ENCODE measurements at places on chromosomes 12 and 14. TPM values are rescaled to one million over a fixed set of nuclear protein-coding genes. Genes with fewer than 3 reads are reported as not detected.

TBX3 gene
- 89.4 TPM for total RNA-seq

ANG gene
- total RNA-seq: 6.6 TPM

ZFHX2 gene
- total RNA-seq: 1.4 TPM

TSPAN19 gene
- not detected for total RNA-seq

TSHR gene
- not detected for total RNA-seq

CAPZA3 gene
- total RNA-seq: not detected

SLC25A21 gene
- 0.87 TPM for total RNA-seq

OR2AP1 gene
- not detected for total RNA-seq

PPP1R36 gene
- total RNA-seq: 0.26 TPM

FOXN4 gene
- not detected for total RNA-seq

DIABLO gene
- total RNA-seq: 112 TPM

KRT4 gene
- 20.7 TPM for total RNA-seq

JPH4 gene
- total RNA-seq: not detected

DNA sequence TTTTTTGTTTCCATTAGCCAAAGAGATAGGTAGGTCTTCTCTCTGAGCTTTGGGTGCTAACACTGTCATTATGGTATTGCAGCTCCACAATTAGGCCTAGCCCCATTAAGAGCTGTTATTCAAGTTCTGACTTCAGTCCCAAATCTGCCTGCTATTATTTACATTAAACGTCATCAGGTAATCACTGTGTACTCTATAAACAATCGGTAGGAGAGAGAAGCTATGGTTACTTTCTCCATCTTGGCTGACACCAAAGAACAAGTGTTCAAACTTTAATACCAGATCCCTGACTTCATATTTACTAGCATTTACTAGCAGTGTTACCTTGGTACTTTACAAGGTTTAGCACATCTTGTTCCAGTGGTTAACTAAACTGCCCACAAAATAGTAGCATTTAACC, 305.1 kb upstream of the GARIN2 start:
- DNase-seq: peak; percentile 47

DNA sequence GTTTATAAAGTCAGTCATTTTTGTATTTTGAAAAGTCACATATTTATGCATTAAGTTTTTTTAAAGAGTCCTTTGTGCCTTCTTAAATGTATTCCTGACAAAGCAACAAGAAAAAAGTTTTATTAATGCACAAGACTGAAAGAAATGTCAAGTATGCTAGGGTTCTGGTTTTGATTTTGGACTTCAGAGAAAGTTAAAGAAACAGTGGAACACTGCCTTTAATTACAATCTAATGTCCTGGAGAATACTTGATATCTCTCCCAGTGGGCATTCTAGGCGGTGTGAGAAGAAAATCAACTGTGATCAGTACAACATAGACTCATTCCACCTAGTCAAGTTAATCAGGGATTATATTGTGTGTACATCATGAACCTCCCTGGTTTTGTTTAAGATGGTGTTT, 49.9 kb downstream of the PRICKLE1 start:
- DNase-seq: no peak

DNA sequence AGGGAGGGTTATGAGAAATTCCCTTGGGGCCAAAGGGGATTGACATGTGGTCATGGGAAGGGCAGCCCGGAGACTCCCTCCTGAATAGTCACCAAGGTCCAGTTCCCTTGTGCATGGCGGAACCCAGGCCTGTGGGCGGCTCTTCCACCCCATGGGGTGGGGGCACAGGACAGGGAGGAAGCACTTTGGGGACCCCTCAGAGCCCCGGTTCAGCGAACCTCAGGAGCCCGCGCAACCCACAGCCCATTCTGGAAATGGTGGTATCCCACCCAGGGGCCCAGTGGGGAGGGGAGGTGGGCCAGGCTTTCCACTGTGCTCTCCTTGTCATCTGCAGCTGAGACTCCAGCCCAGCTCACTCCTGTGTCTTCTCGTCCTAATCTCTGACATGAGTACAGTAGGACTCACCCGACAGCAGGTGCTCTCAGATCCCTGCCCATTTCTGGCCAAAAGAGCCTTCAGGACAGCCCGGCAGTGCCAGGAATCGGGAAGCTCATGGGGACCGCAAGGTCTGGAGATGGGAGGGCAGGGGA, 255.2 kb upstream of the SFSWAP start:
- DNase-seq: no peak

DNA sequence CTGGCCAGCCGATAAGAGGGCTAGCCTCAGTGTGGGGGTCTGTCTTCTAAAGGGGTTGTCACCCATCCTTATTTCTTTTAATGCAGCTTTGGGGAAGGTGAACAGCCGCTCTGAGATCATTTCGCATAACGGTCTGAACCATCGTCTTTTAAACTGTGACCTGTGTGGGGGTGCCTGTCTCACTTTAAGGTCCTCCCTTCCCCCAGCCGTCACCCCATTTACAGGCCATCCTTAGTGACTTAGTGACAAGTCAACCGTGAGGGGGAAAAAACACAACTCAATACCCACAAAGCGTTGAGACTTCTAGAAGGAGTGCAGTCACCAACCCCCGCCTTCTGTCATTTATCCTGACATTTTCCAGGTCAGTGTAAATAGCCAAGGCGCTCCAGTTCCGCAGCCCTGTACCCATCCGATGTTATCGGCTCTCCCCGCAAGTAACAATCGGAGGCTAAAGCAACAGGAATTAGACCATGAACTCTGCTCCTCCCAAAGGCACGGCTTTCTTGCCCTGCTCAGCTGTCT, 505 bp upstream of the DENND5B start:
- peak; percentile 3 for DNase-seq

GRCh38 chr14:92353447-92353846, 30.5 kb downstream of the SLC24A4 start:
- no peak for DNase-seq

- no peak for DNase-seq
These were observed 233.3 kb upstream of the DAAM1 start for GRCh38 chr14:58954901-58955861.

- DNase-seq: no peak
These were observed 4.3 kb downstream of the GRIP1 start for GRCh38 chr12:66674495-66675122.

DNA sequence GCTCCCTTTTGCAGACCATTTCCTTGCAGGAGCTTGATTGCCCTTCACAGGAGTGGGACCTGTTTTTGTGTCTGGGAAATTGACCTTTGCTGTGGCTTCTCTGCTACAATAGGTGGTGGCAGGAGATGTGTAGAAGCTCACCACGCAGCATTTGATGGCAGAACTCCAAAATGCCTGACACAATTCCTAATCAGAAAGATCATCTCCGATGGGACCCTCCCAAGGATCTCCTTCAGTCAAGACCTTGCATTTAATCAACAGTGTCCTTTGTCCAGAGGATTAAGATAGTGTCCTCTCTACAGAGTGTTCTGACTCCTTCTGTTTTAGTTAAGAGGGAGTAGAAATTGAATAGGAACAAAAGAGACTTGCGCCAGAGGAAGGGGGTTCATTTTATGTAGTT, 83.6 kb upstream of the DDHD1 start:
- no peak for DNase-seq

DNA sequence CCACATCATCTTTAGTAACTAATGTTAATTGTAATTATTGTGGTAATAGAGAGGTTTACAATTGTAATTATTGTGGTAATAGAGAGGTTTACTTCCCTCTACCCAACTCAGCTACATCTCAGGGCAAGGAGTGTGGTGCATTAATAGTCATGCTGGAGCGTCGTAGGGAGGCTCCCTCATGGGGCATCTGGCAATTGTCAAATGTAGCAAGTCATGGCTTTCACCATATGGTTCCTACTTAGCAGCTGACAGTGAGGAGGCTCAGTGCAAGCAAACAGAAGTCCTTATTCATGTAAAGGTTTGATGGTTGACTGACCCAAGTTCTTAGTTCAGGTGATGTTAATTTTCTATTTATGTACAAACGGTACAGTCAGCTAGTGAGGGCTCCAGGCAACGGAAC, 1012.0 kb downstream of the FLRT2 start:
- no peak for DNase-seq

GRCh38 chr12:31246470-31246850, 79.5 kb downstream of the SINHCAF start:
- DNase-seq: no peak

- no peak for DNase-seq
These were observed 294.1 kb downstream of the DPF3 start for GRCh38 chr14:72599579-72600470.

DNA sequence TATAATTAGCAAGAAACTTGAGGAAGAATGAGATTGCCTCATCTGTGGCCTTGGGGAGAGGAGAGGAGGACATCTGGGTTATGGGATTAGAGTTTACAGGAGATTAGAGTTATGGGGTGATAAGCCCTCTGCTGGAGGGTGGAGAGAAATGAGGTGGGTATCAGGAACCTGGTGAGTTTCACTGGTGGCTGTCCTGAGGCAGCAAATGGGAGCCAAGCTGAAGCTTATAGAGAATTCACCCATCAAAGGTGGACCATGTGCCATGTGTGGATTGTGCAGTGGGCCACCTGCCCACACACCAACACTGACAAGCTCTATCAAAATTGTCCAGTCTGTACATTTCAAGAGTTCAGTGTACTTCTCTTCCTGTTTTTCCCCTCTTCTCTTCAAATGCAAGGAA, 135.3 kb downstream of the AEBP2 start:
- no peak for DNase-seq

GRCh38 chr12:61272441-61272840, 987.8 kb upstream of the USP15 start:
- peak; percentile 66 for DNase-seq

- no peak for DNase-seq
These were observed 11.1 kb downstream of the EPS8 start for GRCh38 chr12:15778126-15778525.

DNA sequence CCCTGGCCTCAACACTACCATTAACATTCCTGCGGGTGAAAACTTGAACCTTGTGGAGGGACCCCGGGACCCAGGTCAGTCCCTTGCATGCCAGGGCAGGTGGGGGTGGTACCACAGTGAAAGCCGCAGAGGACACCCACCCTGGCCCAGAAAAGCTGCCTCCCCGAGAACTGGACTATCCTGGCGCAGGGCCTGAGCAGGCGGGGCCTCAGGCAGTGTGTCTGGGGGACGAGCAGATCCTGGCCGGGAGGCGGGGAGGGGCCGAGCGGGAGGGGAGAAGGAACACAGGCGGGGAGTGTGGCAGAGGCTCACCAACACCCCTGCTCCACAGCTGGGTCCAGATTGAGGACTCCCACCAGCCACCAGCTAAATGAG, 10.0 kb downstream of the AHNAK2 start:
- DNase-seq: peak; percentile 71
